Right atrium auricular region (tissue), 2 donors: ENCODE measurements at places on chromosomes 12 and 14.

DNA sequence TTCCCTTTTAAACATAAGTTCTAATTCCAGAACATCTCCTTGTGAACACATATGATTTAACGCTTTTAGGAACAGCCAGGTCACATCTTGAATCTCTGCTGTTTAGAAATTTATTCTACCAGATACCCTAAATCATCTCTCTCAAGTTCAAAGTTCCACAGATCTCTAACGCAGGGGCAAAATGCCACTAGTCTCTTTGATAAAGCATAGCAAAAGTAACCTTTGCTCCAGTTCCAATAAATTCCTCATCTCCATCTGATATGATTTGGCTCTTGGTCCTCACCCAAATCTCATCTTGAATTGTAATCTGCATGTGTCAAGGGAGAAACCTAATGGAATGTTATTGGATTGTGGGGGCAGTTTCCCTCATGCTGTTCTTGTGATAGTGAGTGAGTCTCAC lies 96.3 kb upstream of the PLEKHA5 start:
- no peaks in the 10 kb centered on the region for H3K36me3 ChIP-seq
- DNase-seq: no peak
- no peaks in the 10 kb centered on the region for H3K27me3 ChIP-seq
- no peak overlapping the region for H3K4me3 ChIP-seq

DNA sequence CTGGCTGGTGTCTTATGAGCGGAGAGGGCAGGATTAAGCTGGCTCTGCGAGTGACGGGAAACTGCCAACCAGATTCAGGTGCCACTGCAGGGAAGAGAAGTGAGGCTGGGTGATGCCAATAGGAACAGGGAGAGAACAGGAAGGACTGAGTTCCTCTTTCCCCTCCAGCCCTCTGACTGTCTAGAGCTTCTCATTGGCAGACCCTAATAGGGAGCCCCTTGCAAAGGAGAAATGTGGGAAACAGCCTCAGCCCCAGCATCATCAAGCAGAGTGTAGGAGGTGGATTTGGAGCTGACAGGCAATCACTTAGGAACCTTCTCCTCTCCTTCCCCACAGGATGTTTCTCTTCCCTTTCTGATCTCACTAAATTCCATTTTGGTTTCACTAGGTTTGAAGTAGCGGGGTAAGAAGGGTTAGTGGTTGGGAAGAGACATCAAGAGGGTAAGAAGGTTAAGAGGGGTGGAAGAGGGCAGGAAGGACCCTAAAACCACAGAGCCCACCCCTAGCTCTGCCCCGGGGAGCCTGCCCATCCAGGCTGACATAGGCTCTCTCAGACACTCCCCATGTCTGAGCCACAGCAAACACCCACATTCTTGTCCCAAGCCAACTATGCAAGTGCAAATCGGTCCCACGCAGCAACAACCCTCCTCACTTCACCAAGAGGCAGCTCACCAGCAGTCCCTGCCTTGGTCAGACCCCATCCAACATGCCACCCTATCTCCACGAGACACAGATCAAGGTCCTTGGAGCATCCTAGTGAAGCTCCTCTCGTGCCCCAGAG lies 111.1 kb downstream of the STAB2 start:
- peaks cover 14% of the 10 kb centered on the region for H3K4me1 ChIP-seq
- DNase-seq: no peak
- H3K4me3 ChIP-seq: no peak overlapping the region
- H3K27me3 ChIP-seq: no peaks in the 10 kb centered on the region
- H3K27ac ChIP-seq: no peak overlapping the region
- H3K36me3 ChIP-seq: no peaks in the 10 kb centered on the region

GRCh38 chr12:92421042-92421441 lies 275.4 kb upstream of the BTG1 start:
- H3K27me3 ChIP-seq: no peaks in the 10 kb centered on the region
- no peak overlapping the region for H3K27ac ChIP-seq
- H3K36me3 ChIP-seq: no peaks in the 10 kb centered on the region
- no peak overlapping the region for H3K4me3 ChIP-seq

DNA sequence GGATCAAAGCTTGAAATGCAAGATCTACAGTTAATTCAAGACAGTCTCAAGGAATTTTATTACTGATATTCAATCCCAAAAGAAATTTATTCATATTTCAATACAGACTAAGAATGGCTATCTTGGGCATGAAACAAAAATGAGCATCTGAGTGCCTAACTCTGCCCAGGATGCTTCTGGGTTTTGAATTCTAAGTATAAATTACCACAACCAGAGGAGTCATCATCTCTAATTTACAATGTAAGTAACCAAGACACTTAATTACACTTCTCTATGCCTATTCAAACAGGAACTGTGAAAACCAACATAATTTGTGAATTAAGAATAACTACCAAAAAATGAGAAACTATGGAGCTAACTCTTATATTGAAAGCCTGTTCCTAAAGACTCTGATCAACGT lies 14.1 kb downstream of the OSBPL8 start:
- H3K4me1 ChIP-seq: no peaks in the 10 kb centered on the region
- no peaks in the 10 kb centered on the region for H3K36me3 ChIP-seq
- H3K27me3 ChIP-seq: no peaks in the 10 kb centered on the region
- no peak for DNase-seq
- H3K4me3 ChIP-seq: no peak overlapping the region
- H3K27ac ChIP-seq: no peak overlapping the region

DNA sequence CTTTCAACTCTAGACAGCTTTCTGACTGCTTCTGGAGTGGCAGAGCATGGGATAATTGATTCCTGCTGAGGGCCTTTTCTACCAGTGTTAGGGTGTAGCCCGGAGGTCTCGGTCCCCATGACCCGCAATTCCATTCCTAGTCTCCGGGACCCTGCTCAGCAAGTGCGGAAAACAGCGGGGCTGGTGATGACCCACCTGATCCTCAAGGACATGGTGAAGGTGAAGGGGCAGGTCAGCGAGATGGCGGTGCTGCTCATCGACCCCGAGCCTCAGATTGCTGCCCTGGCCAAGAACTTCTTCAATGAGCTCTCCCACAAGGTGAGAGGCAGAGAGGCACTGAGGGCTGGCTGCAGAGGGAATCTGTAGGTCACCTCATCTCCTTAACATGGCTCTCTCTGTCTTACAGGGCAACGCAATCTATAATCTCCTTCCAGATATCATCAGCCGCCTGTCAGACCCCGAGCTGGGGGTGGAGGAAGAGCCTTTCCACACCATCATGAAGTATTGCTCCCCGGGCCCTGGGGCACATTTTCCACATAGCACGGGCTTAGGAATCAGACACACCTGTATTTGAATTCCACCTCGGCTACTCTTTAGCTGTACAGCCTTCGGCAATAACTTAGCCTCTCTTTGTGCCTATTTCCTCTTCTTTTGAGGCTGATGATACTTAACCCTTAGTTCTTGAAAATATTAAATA lies 5.6 kb upstream of the GAPDH start:
- no peak for DNase-seq
- H3K36me3 ChIP-seq: peaks cover 71% of the 10 kb centered on the region
- H3K27ac ChIP-seq: no peak overlapping the region
- no peaks in the 10 kb centered on the region for H3K27me3 ChIP-seq
- H3K4me1 ChIP-seq: peaks cover 24% of the 10 kb centered on the region

GRCh38 chr14:41609704-41610183 lies 3.1 kb downstream of the LRFN5 start:
- no peaks in the 10 kb centered on the region for H3K27me3 ChIP-seq
- no peak overlapping the region for H3K27ac ChIP-seq
- no peaks in the 10 kb centered on the region for H3K4me1 ChIP-seq
- peak overlapping the region; percentile 12 for H3K4me3 ChIP-seq
- no peaks in the 10 kb centered on the region for H3K36me3 ChIP-seq

DNA sequence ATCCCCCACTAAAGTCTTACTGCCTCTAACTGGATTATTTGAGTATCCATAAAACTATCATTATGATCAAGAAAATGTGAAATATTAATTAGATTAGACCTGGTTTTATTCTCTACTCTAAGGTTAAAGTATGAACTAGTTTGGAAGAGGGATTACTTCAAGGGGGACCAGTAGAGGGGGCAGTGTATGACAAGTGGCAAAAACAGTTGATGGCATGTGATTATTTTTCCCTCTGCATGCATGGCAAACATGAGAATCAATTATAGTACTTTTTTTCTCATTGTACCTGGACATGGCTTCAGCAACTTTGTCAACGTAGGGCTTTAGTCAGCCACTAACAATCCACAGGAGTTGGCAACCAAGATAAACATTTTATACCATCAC lies 145.0 kb upstream of the SLC38A2 start:
- no peak for DNase-seq
- no peaks in the 10 kb centered on the region for H3K36me3 ChIP-seq
- no peak overlapping the region for H3K4me3 ChIP-seq
- H3K27me3 ChIP-seq: no peaks in the 10 kb centered on the region

GRCh38 chr14:26626256-26626655 lies 28.4 kb upstream of the NOVA1 start:
- H3K36me3 ChIP-seq: no peaks in the 10 kb centered on the region
- H3K27me3 ChIP-seq: no peaks in the 10 kb centered on the region
- H3K27ac ChIP-seq: no peak overlapping the region
- no peak overlapping the region for H3K4me3 ChIP-seq
- no peak for DNase-seq

DNA sequence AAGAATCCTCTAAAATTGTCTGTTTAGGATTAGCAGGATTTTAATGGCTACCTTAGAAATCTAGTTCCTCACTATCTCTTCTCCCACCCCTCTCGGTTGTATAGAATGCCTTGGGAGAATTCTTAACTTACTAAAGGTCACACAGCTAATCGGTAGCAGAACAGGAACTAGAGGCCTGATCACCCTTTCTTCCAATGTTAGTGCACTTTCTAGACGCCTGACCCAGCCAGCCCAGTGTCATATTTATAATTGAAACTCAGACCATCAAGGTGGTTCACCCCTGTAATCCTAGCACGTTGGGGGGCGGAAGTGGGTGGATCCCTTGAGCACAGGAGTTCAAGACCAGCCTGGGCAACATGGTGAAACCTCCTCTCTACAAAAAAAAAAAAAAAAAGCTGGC lies 1.7 kb downstream of the TIGAR start:
- no peak overlapping the region for H3K27ac ChIP-seq
- no peak overlapping the region for H3K4me3 ChIP-seq
- H3K4me1 ChIP-seq: no peaks in the 10 kb centered on the region
- no peaks in the 10 kb centered on the region for H3K36me3 ChIP-seq
- H3K27me3 ChIP-seq: no peaks in the 10 kb centered on the region

DNA sequence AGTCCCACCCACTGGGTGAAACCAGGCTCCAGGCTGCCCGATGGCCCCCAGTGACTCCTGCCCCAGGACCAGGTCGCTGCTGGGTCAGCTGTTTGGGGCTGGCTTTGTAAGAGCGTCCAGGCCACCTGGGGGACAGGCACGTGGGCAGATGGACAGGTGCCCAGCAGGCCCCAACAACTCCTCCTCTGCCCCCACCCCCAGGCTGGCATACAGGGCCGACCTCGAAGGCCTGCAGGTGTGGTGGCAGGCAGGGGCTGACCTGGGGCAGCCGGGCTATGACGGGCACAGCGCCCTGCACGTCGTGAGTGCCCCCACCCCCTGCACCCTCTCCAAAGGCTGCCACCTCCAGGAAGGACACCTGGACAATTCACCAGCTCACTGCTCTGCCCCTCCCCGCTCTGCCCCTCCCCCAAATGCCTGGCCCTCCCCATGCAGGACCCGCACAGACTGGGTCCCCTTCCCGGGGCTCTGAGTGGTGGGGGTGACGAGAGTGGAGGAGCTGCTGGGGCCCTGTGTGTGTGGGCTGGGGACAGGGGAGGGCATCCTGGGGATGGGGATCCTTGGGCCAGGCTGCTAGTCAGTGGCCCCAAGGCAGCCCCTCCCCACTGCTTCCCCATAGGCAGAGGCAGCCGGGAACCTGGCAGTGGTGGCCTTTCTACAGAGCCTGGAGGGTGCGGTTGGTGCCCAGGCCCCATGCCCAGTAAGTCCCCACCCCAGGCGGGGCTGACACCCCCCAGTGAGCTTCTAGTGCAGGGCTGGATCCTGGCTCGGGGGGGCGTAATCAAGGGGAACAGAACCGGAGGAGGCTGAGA lies 26.0 kb downstream of the ASPG start:
- no peaks in the 10 kb centered on the region for H3K36me3 ChIP-seq
- no peaks in the 10 kb centered on the region for H3K27me3 ChIP-seq
- no peak for DNase-seq
- no peaks in the 10 kb centered on the region for H3K4me1 ChIP-seq
- H3K4me3 ChIP-seq: no peak overlapping the region

- H3K36me3 ChIP-seq: no peaks in the 10 kb centered on the region
- peak overlapping the region; percentile 58 for H3K27ac ChIP-seq
- DNase-seq: no peak
- no peaks in the 10 kb centered on the region for H3K4me1 ChIP-seq
- no peaks in the 10 kb centered on the region for H3K27me3 ChIP-seq
Measured at GRCh38 chr12:20460956-20461355, 92.6 kb downstream of the PDE3A start.

DNA sequence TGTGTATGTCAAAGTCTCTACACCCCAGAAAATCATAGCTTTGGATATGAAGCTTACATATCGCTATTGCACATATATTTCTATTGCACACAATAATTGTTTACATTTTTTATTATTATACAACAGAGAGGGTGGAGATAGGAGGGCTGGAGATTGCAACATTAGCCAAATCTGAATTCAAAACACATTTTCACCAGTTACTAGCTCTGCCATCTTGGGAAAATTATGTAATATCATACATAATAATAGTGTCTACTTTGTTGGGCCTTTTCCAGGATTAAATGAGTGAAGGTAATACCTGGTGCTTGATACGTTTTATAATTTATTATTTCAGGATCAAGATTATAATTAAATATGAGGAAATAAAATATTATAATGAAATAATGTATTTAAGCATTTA lies 507.4 kb upstream of the TBX3 start:
- no peaks in the 10 kb centered on the region for H3K36me3 ChIP-seq
- no peaks in the 10 kb centered on the region for H3K4me1 ChIP-seq
- H3K27me3 ChIP-seq: no peaks in the 10 kb centered on the region
- H3K27ac ChIP-seq: no peak overlapping the region
- no peak overlapping the region for H3K4me3 ChIP-seq
- DNase-seq: no peak

DNA sequence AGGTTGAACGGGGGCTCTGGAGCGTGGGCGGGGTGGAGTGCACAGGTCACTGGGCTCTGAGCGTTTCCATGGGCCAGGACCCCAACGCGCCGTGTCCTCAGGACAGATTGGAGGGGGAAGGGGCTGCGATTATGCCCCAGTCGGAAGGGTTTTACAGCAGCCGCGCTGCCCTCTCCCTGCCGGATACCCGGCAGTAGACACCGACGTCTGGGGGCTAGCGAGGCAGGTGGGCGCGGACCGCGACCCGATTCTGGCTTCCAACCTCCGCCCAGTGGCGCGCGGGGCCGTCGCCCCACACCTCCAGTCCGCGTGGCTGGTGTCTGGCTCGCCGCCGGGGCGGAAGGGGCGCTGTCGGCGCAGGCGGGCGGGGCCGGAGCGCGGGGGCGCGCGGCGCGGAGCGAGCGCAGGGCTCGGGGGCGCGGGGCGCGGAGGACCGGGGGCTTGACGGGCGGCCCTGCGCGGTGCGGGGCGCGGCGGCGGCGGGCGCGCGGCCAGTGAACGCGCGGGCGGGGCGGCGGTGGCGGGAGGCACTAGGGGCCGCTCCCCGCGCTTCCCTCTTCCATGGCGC lies 2.4 kb upstream of the KIF26A start:
- no peak for DNase-seq
- no peaks in the 10 kb centered on the region for H3K27me3 ChIP-seq
- H3K4me3 ChIP-seq: peak overlapping the region; percentile 64
